SK-N-SH (cell line): ENCODE measurements at places on chromosomes 5 and 9. TPM values are rescaled to one million over a fixed set of nuclear protein-coding genes. Genes with fewer than 3 reads are reported as not detected.

Gene SEMA4D
- 2.1 and 4.8 TPM in 2 replicates for polyA plus RNA-seq

Gene ADAMTSL2
- polyA plus RNA-seq, result 0.21 and 0.31 TPM in 2 replicates

Gene FAXDC2
- 6.0 and 8.4 TPM in 2 replicates for polyA plus RNA-seq

Gene ANKRD34B
- not detected in 2 replicates for polyA plus RNA-seq

Gene SYK
- not detected in 2 replicates for polyA plus RNA-seq

Gene LCN6
- polyA plus RNA-seq, result not detected in 2 replicates

Gene SPRY4
- polyA plus RNA-seq, result 12.2 and 18.0 TPM in 2 replicates

Gene FAM151B
- 1.2 and 1.5 TPM in 2 replicates for polyA plus RNA-seq

Gene CDH6
- polyA plus RNA-seq, result 1.1 and 1.4 TPM in 2 replicates

Gene TNC
- 572 and 805 TPM in 2 replicates for polyA plus RNA-seq

Gene GDA
- not detected in 2 replicates for polyA plus RNA-seq

Gene CCL19
- not detected in 2 replicates for polyA plus RNA-seq

Gene PCDHA1
- 0.16 and 0.21 TPM in 2 replicates for polyA plus RNA-seq

Gene F12
- 3.8 and 4.3 TPM in 2 replicates for polyA plus RNA-seq
